ENCODE measurements at places on chromosomes 5 and 9.

GRCh38 chr5:8473827-8474568 lies 605.0 kb downstream of the MTRR start:
- no peak for DNase-seq

DNA sequence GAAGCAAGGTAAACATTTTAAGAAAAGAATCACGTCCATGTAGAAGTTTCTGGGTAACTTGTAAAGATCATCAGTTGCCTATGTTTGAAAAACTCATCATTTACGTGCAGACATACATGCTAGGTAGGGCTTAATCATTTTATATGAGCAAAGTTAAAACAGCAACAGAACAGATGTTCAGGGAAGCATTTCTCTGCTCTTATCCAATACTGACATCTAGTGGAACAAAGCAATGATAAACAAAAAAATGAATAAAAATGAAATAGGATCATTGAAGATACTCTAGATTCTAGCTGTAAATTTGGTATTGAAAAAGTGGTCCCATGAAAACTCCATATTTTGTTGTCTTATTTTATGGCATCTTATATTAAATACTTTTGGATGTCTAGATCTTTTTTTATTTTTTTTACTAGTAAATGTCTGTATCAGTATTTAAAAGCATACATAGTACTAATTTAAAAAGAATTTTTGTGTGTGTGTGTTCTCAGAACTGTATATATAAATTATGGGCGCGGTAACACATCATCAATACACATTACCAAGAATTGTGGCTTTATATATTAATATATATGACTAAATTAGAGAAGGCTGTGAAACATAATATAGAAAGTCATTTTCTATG lies 1050.2 kb downstream of the CDH12 start:
- peak; percentile 39 for DNase-seq

DNA sequence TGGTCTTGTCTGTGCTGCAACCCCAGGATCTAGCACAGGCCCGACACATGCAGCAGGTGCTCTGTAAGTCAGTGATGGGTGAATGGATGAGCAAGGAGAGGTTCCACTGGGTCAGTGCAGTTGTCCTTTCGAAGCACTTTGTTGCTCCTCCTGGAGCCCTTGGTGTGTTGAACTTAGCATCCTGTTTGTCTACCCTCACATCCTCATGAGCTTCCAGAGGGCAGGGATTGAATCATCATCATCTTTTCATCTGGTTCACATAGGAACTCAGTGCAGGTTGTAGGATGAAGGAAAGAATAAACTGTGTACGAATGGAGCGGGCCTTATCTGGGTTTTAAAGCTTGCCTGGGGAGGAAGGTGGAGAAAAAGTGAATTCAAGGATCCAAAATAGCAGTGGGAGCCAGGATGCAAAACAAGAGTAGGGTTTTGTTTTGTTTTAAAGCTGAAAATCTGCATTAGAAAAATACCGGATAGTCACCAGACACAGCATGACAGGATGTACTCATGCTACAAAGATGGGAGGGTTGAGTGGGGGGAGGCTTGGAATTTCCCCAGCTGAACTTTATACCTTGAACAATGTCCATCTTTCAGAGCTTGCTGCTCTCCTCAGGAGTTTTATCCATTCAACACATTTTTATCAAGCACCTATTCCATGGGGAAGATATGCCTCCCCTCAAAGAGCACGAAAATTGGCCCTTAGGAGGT lies 55.8 kb downstream of the PTTG1 start:
- DNase-seq = no peak

DNA sequence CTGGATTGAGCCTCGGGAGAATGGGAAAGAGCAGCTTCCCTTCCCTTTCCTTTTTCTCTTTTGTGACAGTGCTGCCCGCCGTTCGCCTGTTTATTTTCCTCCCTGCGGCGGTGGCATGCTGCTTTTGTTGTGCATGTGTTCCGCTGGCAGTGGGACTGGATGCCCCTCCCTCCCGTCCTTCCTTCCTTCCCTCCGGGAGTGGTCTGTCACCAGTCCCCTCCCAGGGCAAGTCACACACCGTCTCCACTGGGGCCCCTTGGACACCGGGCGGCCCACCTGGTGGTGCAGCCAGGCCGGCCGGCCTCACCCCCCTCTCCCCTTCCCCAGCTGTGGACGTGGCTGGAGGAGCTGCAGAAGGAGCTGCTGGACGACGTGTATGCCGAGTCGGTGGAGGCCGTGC lies 214.7 kb downstream of the TRIO start:
- no peak for DNase-seq

GRCh38 chr5:5969942-5970483 lies 408.3 kb downstream of the MED10 start:
- no peak for DNase-seq

GRCh38 chr9:100485196-100485595 lies 12.2 kb downstream of the TMEFF1 start:
- DNase-seq = no peak

- DNase-seq = peak; percentile 69
Measured at GRCh38 chr9:78288214-78288892, 8.6 kb upstream of the PSAT1 start.

GRCh38 chr5:145682197-145682899 lies 152.8 kb downstream of the PRELID2 start:
- DNase-seq = no peak

GRCh38 chr5:43063721-43064171 lies 23.6 kb upstream of the ANXA2R start:
- DNase-seq = no peak

DNA sequence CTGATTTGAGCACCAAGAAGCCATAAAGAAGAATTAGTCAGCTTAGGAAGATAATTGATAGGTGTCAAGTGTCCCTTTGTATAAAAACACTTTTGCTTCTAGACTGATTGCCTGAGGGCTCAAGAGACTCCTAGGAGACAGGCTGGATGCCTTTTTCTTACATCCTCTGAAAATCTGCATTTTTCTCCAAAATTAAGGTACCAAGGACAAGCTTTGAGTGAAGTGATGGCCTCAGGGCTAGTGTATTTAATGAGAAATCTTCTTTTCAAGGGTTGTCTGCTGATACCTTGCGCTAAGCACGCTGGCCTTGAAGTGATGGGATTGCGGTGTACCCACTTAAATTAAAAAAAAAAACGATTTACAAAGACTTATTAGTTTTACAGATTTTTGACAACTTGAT lies 304.0 kb downstream of the TLR4 start:
- no peak for DNase-seq

- peak; percentile 9 for DNase-seq
Measured at GRCh38 chr5:10856683-10857337, 95.8 kb upstream of the DAP start.

DNA sequence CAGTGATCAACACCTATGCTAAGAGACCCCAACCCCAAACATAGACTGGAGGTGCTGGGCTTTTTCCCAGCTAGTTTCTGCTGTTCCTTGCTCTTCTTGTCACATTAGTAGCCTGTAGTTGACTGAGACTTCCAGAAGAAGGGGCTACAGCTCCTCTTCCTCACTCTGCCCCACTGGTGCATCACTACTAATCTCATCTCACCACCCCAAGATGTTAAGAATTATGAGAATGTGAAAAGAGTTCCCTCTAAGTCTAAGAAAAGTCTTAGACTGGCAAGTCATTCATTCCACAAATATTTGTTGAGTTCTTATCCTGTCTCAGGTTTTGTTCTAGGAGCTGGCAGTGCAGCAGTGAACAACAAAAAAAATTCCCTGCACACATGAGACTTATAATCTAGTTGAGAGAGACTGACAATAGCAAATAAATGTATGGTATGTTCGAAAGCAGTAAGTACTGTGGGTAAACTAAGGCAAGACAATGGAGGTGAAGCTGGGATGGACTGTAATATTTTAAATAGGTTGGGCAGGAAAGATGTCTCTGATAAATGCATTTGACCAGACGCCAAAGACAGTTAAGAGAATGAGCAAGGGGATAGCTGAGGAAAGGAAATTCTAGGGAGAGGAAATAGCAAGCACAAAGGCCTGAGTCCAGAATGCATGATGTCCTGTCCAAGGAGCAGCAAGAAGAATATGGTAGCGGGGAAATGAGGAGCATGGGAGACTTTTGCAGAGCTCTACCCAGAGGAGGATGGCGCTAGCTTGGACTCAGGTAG lies 92.3 kb downstream of the PTCD2 start:
- DNase-seq = no peak

DNA sequence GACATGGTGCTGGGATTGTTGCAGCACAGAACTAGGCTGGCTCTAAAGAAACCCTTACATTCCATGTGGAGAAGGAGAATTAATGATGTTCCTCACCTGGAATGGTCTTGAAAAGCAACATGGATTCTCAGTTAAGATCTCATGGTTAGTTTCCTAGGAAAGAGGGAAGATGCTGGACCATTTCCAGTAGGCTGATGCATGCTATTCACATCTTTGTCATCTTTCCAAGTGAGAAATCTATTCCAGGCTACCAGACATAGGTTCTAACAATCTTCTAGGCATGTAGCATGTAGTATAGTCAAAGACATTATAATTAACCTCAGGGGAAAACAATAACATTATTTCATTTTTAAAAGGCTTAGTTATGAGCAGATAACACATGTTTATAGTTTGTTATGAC lies 44.3 kb downstream of the TMEM252 start:
- no peak for DNase-seq

GRCh38 chr5:128487041-128487440 lies 51.0 kb downstream of the FBN2 start:
- no peak for DNase-seq

DNA sequence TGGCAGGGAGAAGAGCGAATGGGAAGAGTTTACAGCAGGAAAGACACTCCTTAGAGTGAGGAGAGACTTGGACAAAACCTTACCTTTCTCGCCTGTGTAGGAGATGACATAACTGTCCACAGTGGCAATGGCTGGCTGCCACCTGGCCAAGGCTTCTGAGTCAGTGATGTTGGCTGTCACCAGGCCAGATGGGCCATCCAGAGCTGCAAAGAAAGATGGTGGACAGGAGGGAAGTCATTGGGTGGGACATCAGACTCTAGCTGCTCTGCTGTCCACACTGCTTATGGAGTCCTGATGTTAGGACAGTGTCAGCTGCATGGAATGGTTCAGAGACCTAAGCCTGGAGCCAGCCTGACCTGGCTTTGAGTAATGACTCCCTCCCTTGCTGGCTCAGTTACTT lies 79.8 kb downstream of the TNC start:
- no peak for DNase-seq

- DNase-seq = no peak
Measured at GRCh38 chr9:36151316-36152210, 15.0 kb downstream of the GLIPR2 start.

- no peak for DNase-seq
Measured at GRCh38 chr5:41508696-41509398, 1.6 kb downstream of the PLCXD3 start.

GRCh38 chr9:137044502-137045177 lies 1.3 kb downstream of the NPDC1 start:
- DNase-seq = no peak

DNA sequence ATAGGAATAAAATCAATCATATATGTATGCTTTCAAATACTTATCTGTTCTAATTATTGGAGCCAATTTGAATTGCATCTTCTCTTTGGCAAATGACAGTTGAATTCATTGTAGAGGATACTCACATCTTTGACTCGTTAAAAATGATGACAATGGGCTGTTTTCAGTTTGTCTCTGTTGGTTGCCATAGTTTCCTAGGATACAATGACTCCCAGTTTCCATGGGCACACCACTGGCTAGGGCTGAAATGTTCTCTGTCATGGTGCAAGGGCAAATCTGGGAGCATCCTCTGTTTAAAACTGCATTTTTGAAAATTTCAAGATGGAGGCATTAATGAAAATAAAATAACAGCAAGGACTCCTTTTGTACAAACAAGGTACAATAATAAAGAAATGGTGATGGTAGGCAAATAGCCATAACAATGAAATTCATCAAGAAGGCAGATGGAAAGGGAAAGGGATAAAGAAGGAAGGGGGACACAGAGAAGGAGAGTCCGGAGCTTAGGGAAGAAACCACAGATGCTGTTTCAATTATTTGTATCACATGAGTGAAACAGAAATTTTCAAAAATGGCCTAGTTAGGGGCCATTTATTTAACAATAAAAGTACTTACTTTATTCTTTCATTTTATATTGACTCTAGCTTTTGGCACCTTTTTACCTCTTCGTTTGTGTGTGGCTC lies 378.8 kb upstream of the SEMA6A start:
- no peak for DNase-seq

DNA sequence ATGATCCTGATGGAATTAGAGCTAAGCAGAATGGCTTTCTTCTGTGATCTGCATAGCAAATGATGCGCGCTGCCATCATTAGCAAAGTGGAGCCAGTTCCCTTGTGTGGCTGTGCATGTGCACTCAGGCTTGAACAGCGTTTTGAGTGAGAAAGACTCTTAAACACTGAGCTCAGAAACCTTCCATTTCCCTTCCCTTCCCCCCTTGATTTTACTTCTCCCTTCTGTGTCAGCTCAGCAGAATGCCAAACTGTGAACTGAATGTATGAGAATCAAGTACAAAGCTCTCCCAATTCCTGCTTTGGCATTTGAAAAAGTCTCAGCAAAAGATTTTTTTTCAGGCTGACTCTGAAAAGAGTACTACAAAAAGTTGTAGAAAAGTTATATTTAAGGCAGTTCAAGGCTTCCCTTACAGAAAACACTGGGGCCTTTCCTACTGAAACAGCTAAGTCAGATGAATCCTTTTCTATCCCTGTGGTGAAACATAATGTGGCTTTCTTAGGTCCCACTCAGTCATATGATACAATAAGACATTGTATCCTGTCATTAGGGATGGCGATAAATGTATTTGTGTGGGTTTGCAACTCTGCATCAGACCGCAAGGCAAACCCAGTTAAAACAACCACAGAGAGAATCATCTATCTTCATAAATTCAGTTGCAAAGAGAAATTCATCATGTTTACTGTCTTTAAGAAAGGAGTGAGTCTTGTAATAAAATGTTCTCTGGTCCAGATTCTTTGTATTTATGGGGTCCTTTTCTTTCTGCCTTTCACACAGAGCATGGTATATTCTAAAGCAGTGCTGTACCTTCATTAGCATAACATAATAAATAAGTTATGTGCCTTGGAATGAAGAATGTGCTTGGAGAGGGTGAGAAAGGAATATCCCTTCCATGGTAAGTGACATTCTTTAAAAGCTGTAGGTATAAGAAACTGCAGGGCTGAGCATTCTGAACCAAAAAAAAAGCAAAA lies 222.6 kb downstream of the CAAP1 start:
- DNase-seq = no peak

DNA sequence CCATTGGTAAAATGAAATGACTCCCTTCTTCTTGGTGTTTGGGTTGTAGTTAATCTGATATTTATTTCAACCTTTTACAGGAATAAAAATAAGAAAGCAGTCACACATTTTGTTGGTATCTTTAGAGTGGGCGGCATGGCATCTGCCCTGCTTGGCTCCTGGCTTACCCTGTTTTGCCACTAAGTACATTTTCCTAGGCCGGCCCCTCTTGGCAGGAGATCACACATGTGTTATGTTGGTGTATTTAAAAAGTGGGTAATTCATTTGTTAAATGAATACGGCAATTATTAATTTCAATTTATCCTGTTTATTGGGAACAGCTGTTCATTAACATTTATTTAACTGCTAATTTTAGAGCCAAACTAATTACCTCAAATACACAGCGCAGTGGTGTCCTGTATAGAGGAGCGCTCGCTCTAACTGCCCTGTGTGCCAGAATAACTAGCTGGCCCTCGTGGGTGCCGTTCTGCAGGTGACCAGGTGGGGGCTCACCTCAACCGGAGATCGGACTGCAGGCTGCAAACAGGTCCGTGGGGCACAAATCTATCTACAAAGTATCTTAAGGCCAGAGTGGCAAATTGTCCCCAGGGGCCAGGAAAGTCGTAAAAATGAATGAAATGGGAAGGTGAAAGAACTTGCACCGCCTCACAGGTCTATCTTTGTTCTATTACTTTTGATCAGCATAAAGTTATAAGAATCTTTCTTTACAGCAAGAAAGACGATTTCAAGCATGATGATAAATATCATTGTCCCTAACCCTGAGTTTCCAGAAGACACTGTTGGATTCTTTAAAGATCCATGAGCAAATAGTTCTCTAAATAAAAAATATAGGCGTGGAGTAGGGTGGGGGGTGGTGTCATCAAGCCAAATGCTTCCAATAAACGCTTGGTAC lies 26.2 kb upstream of the GPR151 start:
- no peak for DNase-seq
